ENCODE measurements at places on chromosomes 12 and 14.

DNA sequence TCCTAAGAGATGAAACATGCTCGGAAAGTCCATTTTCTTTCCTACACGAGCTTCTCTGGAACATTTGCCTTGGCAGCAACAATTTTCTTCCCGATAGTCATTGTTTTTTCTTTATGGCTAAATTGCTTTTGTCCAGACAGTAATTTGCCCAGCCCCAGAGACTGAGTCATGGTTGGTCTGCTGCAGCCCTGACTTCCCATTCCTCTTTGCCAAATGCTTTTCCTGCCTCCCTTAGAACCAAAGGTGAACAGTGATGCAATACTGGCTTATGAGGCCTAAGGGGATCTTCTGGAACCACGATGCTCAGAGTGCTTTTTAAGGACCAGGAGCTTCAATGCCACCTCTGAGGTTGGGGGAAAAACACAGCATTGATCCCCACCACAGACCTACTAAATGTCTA lies 1599.6 kb upstream of the TMEM132C start:
- no peak for DNase-seq

DNA sequence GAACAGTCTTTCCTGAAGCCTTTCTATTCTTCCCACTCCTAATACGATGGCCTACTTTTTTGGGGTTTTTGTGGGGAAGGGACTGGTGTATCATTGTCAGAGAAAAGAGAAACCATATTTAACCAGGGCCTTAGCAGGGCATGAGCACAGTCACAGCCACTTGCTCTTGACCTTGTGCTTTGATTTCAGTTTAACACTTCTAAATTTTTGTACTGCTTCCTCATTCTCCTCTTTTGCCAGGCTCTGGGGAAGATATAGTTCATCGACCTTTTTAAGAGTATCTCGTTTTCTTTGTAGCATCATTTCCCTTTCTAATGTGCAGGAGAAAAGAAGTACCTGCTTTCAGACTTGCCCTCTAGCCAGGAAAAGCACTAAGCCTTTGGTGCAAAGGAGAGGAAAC lies 2.2 kb downstream of the ZBTB1 start:
- DNase-seq, result no peak

- no peak for DNase-seq
Measured at GRCh38 chr14:101624536-101624935, 63.2 kb downstream of the DIO3 start.

DNA sequence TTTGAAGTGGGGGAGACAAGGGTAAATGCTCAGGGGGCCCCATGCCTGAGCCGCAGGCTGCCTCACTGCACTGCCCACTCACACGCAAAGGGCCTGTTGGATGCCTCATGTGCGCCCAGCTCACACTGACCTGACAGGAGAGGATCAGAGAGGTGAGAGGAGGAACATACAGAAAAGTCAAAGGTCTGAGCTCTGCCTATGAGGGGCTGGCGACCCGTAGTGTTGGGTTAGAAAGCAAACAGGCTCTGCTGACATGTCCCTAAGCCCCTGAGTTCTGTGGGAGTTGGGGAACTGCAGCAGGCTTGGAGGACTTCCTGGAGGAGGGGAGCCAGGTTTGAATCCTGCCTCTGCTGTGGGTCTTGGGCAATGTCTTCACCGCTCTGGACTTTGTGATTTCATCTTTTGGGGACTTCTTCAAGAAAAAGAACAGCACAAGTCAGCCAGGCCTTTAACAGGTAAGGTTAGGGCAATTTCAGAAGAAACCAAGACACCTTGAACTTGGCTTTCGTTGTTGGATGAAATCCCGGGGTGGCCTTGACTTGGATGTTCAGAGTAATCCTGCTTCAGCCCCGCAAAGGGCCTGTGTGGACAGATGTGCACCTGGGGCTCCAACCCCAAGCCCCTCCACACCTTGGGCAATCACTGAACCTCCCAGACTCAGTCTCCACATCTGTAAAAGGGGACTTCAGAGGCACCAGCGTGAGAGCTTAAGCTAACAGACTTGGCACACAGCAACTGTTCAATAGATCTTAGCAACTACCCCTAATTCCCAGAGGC lies 116.8 kb downstream of the SCARB1 start:
- no peak for DNase-seq

GRCh38 chr14:94570440-94570839 lies 9.2 kb downstream of the SERPINA4 start:
- no peak for DNase-seq

DNA sequence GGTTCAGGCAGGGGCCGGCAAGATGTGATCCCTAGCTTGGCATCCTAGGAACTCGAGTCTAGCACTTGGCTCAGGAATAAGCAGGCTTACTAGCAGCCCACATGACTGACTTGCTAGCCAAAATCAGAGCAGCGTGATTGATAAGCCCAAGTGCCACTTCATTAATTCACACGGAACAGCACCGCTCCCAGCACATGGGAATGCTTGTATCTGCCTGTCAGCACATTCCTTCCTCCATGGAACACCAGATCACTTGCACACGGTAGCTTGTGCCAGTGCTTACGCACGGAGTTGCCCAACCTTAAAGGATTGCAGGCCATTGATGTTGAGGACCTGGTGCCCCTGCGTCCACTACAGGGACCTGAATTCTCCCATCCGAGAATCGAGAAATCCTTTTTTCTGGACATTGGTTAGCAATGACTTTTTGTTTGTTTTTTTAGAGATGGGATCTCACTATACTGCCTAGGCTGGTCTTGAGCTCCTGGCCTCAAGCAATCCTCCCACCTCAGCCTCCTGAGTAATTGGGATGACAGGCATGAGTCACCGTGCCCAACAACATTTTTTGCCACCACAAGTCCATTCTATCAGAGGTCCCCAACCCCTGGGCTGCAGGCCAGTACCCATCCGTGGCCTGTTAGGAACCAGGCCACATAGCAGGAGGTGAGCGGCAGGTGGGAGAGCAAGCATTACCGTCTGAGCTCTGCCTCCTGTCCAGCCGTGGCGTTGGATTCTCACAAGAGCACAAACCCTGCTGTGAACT lies 30.6 kb upstream of the TSPAN9 start:
- no peak for DNase-seq

DNA sequence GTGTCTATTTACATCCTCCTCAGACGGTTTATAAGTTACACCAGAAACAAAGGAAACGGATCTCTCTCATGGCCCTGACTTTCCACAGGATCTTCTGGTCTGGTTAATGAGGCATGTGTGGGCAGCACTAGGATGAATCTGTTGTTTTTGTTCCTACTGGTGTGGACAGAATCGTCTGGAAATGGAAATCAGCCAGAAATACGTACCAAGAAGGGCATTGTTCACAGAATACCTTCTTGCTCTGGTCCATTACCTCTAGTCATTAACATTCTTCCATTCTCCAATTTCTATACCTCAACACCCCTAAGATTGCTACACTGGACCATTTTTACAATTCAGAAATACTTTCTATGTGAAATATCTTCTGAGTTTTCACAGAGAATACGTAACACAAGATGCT lies 86.0 kb downstream of the TPH2 start:
- DNase-seq, result no peak

All from activated T-helper 2 cell treated with anti-CD3 and anti-CD28 coated beads, Interferon-gamma antibody, Interleukin-2, Interleukin-4, amounts not matched to agents 10 μg/mL and 5 μg/mL and 100 μg/mL, durations not matched to agents 14 hours and 24 hours and 36 hours (primary cell).